ENCODE measurements at places on chromosomes 12 and 14.
A peak's percentile ranks its signal among the peaks of the same experiment; 100 is the strongest.

- DNase-seq, result no peak
These were observed 1.6 kb downstream of the ZFC3H1 start for GRCh38 chr12:71661977-71662530.

GRCh38 chr14:77903937-77904617, 104.2 kb downstream of the ADCK1 start:
- no peak for DNase-seq

- no peak for DNase-seq
These were observed 520.3 kb downstream of the DIO2 start for GRCh38 chr14:79690960-79691359.

GRCh38 chr12:103729499-103729898, 111.5 kb downstream of the NT5DC3 start:
- DNase-seq, result no peak

GRCh38 chr12:111149299-111149698, 219.6 kb downstream of the PHETA1 start:
- DNase-seq, result no peak

- DNase-seq, result no peak
These were observed 30.6 kb upstream of the TMX1 start for GRCh38 chr14:51209457-51209856.

DNA sequence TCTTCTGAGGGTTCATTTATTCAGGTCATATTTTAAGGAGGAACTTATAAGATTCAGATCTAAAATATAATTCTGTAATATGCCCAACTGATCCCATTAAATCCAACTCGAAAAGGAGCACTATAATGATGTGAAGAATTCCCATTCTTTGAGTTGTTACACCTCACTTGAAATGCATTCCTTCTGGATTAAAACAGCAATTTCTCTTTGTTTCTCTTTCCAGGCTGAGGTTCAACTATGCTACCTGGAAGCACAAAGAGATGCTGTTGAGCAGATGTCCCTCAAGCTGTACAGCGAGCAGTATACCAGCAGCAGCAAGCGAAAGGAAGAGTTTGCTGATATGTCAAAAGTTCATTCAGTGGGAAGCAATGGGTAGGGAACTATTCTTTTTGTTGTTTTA, 260.6 kb upstream of the NPAS3 start:
- no peak for DNase-seq

- no peak for DNase-seq
These were observed 27.4 kb downstream of the NOS1 start for GRCh38 chr12:117334051-117334450.

- DNase-seq, result peak; percentile 28
These were observed 42.0 kb downstream of the MOK start for GRCh38 chr14:102262929-102263462.

- DNase-seq, result no peak
These were observed 42.5 kb upstream of the PPP1CC start for GRCh38 chr12:110785240-110785639.

DNA sequence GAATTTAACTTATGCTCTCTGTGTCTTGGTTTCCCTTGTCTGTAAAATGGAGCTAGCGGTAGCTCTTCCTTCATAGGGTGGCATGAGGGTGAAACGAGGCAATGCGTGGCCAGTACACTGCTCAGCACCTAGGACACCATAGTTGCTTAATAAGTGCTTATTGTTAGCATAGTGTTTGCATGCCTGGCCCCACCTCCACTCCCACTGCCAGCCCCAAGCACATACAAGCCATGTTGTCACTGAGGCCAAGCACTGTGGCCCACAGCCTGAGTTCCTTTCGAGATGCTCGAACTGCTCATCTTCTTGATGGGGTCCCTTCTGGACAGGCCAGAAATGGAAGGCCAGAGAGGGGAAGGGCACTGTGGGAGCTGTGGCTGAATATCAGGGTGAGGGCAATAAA, 839 bp downstream of the FICD start:
- DNase-seq, result no peak

DNA sequence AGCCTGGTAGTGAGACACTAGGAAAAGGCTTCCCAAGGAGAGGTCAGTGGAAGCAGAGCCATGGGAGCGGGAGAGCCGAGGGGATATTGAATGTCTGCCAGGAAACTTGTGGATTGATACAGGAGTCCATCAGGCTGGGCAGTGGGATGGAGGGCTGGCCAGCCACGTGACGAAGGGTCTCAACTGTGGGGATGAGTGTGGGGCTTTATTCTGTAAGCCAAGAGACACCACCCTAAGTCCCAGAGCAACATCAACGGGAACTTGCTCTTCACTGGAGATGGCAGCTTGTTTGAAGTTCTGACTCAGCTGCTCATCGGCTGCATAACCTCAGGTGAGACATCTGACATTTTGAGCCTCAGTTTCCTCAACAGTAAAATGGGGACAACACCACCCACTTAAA, 197.8 kb downstream of the VRK1 start:
- no peak for DNase-seq

DNA sequence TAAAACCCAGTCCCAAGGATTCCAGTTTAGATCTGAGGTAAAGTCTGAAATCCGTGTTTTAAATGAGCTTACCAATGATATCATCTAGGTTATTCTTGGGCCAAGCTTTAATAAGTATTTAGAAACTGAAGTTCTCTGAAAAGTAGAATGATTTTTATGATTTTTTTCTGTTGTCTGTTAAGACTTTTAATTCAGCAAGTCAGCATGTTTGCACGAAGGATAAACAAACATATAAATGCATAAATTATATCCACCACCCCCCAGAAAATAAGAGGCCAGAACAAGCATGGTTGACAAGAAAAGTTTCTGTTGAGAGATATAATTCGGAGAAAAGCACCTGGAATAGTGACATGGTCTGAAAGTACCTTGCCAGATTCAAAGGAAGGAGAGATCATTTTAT, 655.7 kb downstream of the NOVA1 start:
- DNase-seq, result no peak

- DNase-seq, result no peak
These were observed 238.1 kb downstream of the FOXN3 start for GRCh38 chr14:89178800-89179535.

DNA sequence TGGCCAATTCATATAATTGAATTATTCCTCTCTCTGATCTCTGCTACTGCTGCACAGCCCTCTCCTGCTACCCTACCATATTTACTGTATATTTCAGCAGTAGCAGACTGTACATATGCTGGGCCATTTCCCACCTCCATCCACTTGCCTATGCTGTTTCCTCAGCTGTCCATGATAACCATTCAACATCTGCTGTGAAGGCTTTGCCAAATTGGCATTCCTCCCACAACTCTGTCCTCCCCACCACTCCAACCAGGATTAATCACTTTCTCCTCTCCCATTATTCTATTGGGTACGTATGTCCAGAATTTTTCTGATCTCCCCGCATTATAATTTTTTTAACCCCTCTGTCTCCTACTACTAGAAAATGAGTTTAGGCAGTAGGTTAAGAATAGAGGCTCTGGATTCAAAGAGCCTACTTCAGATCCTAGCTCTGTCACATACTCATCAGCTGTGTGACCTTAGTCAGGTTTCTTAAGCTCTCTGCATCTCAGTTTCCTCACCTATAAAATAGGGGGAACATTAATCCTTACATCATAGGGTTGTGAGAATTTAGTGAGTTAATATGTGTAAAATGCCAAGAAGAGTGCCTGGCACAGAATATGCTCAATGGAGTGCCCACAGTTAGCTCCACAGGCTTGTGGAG, 123.3 kb downstream of the KICS2 start:
- no peak for DNase-seq

GRCh38 chr14:29232711-29233110, 466.1 kb downstream of the FOXG1 start:
- no peak for DNase-seq

DNA sequence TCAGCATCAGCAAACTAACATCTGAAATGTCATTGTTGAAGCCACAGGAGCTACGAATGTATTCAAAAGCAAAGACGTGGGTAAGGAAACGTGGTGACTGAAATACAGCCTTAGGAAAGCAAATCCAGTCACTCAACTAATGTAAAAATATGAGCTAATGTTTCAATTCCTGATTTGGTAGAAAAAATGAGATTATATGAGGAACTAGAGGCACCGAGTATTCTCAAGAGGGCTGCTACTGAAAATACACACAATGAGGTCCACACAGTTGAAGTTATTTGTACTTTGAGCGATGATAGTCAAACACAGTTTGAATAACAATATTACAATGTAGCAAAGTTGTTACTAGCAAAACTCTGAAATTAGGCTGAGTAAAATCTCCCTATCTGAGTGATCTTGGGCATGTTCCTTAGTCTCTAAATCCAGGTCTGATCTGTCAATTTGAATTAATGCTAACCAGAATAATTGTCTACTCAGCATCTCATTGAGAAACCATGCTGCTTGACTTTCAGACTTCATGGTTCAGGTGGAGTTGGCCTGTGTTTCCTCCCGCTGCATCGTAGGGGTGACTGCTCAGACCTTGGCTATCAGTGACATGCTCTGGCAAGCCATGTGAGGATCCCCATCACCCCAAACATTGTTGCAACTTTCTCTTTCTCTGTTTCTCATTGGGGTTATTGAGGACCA, 467.1 kb upstream of the SOX5 start:
- DNase-seq, result no peak

DNA sequence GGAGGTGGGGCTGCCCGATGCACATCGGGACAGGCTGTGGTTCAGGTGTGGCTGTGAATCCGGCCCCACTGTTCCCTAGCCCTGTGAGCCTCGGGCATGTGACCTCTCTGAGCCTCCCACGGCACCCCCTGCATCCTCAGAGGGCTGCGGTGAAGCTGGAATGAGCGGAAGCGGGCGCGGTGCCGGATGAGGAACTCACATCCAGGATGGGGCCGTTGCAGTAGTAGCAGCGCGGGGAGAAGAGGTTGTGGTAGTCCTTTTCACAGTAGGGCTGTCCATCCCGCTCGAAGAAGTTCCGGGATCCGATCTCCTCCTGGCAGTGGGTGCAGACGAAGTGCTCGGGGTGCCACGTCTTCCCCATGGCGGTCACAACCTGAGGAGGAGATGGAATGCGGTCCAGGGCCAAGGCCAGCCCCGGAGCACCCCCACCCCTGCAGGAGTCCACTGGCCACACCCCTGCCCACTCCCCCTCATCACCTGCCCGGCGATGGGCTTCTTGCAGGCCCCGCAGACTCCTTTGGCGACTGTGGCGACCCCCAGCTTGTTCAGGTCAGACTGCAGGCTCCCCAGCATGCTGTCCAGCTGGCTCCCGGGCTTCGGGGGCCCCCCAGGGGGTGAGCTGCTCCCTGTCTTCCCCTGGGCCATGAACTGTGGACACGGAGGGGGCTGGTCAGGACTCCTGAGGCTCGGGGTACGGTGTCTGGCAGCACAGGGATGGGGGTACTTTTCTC, 13.9 kb upstream of the RPLP0 start:
- DNase-seq, result no peak

DNA sequence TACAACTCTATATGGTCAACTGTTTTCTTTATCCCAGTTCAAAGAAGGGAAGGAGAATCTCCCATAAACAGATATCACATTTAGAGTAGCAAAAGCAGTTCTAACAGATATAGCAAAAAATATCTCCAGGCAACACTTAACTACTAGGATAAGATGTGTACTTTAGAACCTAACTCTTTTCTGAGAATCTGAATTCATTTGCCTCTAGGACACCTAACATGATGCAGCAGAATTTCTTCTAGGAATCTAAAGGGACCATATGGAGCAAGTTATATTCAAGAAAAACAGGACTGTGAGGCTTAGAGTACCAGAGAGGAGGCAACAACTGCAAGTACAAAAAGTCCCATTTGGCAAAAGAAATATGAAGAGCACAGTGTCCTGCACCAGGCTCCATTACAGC, 24.4 kb upstream of the CAPRIN2 start:
- no peak for DNase-seq

DNA sequence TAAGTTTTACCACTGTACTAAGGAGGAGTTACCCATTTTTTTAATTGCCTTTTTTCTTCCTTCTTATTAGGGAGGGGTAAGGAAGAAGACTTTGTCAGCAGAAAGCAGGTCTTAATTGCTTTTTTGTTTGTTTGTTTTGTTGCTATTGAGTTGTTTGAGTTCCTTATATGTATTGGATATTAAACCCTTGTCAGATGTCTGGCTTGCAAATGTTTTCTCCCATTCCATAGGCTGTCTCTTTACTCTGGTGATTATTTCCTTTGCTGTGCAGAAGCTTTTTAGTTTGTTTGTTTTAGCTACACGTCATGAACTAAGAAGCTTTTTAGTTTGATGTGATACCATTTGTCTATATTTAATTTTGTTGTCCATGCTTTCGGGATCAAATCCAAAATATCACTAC, 13.3 kb downstream of the SPIC start:
- no peak for DNase-seq

DNA sequence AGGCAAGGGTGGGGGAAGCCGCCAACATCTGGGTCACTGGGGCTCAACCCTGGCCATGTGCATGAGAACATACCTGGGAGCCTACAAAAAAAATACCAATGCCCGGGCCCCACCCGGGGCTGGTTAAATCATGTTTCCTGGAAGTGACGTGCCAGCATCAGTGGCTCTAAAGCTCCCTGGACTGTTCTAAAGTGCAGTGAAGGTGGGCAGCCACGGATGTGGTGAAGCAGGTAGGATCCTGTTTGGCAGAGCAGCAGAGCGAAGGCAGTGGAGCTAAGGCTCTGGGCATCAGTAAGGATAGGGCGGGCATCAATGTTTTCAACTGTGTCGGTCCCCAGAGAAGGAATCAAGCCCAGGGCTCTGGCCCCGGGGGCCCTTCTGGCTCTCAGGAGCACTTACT, 525 bp upstream of the GPR68 start:
- no peak for DNase-seq

DNA sequence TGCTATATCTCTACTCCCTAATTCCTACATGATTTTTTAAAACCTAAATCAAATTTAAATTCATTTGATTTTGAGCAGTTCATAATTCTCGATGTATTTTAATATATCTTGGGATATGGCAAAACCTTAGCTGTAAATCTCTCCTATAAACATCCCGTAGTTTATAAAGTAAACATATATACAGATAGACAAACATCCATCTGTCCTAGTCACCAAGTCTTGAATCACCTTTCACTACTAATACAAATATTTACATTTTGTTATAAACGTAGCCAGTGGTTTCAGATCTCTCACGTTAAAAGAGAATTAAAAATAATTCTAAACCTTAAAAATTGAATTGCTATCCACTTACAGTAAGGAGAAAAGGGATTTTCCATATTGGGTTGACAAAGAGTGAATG, 107.0 kb downstream of the TSHR start:
- DNase-seq, result no peak

- no peak for DNase-seq
These were observed 49.3 kb upstream of the ASPG start for GRCh38 chr14:104036212-104036611.

GRCh38 chr12:124443931-124444712, 123.3 kb downstream of the NCOR2 start:
- DNase-seq, result no peak

- no peak for DNase-seq
These were observed 12.3 kb downstream of the BTBD7 start for GRCh38 chr14:93320489-93320888.

- no peak for DNase-seq
These were observed 22.4 kb upstream of the INF2 start for GRCh38 chr14:104666981-104667380.

DNA sequence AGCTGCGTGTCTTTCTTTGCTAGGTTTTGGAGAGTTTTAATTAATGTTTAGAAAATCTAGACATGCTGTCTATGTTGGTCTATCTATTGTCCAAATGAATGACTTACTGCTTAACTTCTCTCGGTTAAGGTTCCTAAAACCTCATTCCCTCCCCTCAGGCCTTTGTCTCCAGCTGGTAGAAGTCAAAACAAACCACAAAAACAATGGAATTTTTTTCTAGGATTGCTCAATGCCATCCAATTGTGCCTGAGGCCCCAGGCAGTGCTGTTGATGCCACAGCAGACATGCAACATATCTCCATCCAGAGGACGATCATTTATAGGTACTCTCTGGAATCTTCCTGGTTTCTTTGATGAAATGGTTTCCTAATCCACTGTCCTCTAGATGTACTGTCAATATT, 448.2 kb upstream of the TBX3 start:
- no peak for DNase-seq

- no peak for DNase-seq
These were observed 6.2 kb downstream of the TNFAIP2 start for GRCh38 chr14:103129301-103130016.

Measured in HuH-7.5 (cell line).